ENCODE measurements at places on chromosomes 16 and 17. TPM values are rescaled to one million over a fixed set of nuclear protein-coding genes. Genes with fewer than 3 reads are reported as not detected.
A peak's percentile ranks its signal among the peaks of the same experiment; 100 is the strongest.

Gene NLRC3
- total RNA-seq = 0.89 TPM

DNA sequence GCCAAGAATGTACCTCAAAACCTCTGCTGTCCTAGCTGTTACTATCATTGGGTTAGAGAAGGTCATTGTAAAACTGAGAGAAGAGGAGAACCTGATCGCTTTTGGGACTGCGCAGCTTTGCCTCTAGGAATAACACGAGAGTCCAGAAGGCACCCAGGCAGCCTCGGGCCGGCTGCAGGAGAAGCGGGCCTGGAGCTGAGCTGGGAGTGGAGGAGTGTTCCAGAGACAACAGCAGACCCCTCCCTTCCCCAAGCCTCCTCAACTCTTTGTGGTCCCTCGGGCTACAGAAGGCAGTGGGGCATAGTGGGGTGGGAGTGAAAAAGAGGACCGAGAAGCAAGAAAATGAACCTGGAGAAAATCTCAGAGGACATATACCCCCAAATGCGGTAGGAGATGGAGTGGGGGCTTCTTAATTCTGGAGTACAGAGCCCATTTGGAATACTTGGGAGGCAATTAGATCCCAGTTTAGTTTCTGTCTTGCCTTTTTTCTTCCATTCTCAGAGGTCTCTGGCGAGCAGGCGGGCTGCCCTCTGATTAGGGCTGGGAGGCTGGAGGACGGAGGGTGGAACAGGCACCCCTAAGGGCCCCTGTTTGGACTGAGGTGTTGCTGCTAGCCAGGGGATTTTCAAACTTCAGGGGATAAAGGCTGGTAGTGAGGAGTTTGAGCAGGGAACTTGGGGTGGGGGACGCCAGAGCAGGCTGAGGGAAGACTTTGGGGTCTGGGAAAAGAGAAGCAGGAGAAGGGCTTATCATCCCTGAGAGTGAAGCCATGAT is 13.3 kb upstream of the HOXB2 start:
- DNase-seq = no peak

Gene TEX19
- total RNA-seq = not detected

Gene ACSM5
- total RNA-seq = 1.4 TPM

Gene KCTD19
- total RNA-seq = not detected

- no peak for DNase-seq
Measured at GRCh38 chr17:83052241-83052564, 27.2 kb upstream of the METRNL start.

- DNase-seq = no peak
Measured at GRCh38 chr17:4475463-4475862, 23.2 kb upstream of the SPNS2 start.

GRCh38 chr17:29707212-29707571 is 84.5 kb upstream of the CORO6 start:
- DNase-seq = no peak

- DNase-seq = peak; percentile 100
Measured at GRCh38 chr16:81095953-81096714, at the start of gene GCSH. Gene GCSH, minus strand, starts transcription at chr16:81096395. Its CDS starts 117 bp downstream, at chr16:81096278.

- DNase-seq = no peak
Measured at GRCh38 chr17:70772761-70773160, 603.4 kb downstream of the KCNJ2 start.

DNA sequence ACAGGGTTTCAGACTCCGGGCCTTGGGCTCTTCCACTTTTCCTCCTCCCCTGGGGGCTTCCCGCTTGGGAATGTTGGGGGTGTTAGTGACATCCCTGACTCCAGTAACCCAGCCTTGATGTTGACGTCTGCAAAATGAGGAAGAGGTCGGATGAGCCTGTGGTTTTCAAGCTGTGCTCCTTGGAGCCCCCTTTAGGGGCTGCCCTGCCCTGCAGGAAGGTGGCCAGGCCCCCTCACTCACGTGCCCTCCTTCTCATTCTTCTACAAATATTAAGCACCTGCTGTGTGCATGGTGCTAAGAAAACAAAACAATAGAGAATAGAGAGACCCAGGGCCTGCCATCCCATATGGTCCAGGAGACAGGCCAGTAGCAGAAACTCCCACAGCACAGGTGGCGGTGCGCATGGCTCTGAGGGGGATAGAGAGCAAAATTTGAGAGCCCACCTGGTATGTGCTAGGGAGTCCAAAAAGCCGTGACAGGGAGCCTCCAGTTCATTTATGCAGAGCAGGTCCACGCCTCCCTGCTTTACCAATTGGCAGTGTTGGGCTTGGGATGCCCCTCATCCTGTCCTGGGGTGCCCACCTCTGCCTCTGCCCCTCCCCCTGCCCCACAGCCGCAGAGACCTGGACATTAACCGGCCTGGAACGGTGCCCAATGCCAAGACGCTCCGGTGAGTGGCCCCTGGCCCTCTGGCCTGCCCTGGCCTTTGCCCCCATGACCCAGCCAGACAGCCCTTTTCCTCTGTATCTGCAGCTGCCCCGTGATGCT is 7.4 kb downstream of the NDRG4 start:
- DNase-seq = no peak

DNA sequence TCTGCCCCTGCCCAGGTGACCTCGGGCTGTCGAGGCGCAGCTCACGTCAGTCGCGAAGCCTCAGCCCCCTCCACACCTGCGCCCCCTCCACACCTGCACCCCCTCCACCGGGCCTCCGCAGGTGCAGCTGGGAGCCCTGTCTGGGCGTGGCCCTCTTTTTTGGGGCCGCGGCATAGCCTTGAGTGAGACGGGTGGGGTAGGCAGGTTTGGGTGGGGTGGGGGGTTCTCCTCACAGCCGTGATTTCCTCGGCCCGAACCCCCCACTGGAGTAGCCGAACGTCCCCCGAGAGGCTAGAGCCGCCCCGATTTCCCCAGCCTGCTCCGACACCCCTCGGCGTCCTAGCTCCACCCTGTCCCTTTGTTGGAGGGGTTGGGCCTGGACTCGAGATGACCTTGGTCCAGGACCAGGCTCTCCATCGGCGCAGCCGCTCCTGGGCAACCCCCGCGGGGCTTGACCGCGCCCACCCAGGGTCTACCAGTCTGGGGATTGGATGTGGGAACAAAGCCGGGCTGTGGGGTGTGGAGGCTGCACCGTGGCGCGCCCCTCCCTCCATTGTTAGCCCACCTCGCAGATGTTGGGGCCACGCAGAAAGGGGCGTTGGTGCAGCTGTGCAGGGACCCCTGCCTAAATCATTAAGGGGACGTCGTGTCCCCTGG is 626 bp downstream of the TUBB3 start:
- DNase-seq = no peak

GRCh38 chr16:77744141-77744540 is 21.8 kb downstream of the NUDT7 start:
- DNase-seq = no peak

Gene SETD6
- total RNA-seq = 14.4 TPM

DNA sequence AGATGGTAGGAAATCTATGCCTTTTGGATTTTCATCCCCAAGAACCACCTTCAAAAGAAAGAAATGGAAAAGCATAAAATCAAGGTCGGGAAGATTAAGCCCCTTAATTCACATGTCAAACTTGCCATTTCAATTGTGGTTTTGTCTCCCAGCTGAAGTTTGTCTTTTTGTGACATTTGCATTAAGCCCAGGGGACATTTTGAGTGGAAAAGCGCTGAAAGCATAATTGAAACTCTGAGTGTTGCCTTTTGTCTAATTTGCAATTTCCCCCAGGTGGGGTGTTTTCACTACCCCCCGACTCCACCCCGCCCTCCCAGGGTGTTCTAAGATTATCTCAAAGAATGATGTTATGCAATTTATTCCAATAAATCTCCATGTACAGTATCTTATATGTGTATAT is 396.2 kb downstream of the CDH13 start:
- DNase-seq = no peak

DNA sequence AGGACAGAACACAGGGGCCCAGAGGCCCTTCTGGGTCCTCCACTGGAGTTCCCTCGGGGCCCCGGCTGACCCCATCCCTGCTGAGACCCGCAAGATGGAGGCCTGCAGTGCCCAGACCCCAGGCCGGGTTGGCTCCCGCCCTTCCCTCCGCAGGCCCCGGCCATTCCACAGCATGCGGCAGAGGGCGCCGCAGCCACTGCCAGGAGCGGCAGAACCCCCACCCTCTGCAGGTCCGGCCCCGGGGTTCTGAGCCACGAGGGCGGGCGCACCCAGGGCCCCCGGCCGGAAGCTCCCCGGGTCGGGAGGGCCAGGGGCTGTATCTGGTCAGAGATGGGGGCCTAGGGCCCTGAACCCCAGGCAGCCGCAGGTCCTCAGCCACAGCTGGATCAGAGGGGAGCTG is 2.4 kb upstream of the PERCC1 start:
- no peak for DNase-seq

GRCh38 chr17:1147664-1148063 is 32.1 kb downstream of the ABR start:
- DNase-seq = no peak

Gene KRTAP17-1
- total RNA-seq = not detected

DNA sequence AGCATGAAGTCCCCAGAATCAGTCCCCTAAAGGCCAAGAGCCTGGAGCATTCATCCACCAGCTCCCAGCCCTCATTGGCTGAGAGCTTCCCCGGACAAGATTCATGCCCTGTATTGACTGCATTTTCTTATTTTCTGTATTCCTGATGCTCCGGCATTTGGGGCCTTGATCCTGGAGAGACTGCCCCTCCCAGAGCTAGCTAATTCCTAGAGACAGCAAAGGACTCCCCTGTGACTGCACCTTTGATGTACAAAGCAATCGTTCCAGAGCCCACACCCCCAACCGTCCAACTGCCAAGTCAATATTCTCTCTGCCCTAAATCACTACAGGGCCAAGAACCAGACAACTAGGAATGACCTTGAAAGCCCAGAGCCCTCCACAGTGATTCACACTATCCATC is 93.4 kb upstream of the CDH5 start:
- no peak for DNase-seq

GRCh38 chr17:40121181-40122135 is at the start of gene MSL1:
Gene MSL1, plus strand, starts transcription at chr17:40121971. Its CDS starts 642 bp downstream, at chr17:40122613.
- peak; percentile 94 for DNase-seq

Measured in Right ventricle myocardium superior (tissue), 1 donor.